GM19239 (cell line): ENCODE measurements at places on chromosomes 5 and 9.

DNA sequence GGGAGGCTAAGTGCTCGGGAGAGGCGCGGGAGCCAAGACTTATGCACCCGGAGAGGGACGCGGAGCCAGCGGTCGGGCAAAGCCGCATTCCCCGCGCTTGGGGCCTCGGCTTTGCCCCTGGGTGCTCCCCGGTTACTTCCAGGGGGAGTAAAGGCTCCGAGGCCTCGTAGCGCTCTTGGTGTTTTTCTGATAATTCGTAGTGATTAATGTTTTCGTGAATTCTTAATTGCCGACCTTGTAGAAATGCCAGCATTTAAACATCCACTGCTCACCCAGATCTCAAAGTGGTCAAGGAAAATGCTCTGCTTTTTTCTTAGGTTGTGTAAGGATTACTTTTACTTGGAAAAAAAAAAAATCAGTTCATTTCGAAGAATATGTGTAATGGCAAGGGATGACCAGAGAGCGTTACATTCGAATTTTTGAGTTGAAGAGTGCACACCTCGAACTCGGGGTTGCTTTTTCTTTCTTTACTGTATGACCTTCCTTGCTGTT lies 654 bp upstream of the TUT7 start:
- DNase-seq, result no peak

- DNase-seq, result no peak
Measured at GRCh38 chr5:159602434-159602833, 272.1 kb upstream of the IL12B start.

DNA sequence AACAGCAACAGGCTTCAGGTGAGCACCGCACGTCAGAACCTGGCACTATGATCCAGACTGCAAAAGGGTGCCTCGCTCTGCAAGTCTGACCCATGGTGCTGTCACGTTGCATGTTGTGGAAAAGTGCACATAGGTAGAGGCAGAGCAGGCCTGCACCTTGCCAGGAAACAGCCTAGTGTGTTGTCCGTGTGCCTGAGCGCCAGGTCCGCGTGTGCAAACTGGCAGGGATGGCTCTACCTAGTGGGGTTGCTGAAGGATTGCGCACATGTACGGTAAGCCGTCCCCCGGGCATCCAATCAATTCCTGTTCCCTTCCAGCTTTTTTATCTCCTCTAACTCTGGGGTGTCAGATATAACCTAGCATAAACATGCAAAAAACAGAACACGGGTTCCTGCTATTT lies 219.5 kb downstream of the NXNL2 start:
- no peak for DNase-seq

- no peak for DNase-seq
Measured at GRCh38 chr9:85639675-85640186, 102.0 kb downstream of the AGTPBP1 start.

- no peak for DNase-seq
Measured at GRCh38 chr5:44454002-44454401, 64.8 kb upstream of the FGF10 start.

DNA sequence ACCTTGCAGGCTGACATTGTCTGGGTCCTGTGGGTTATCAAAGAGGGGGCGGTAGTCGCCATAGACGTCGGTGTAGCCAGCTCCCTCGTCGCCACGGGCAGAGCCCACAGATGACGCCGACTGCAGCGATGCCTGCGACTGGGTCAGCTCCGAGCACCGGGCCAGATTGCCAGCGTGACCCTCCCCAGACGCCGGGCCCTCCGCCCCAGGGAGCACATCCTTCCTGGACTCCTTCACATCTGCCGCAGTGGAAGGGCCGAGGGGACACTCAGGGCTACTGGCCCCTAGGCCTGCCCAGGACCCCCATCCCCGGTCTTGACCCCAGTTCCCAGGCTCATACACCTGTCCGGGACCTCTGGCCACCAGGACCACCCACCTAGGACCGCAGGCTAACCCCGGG lies 13.9 kb downstream of the ABCA2 start:
- no peak for DNase-seq

DNA sequence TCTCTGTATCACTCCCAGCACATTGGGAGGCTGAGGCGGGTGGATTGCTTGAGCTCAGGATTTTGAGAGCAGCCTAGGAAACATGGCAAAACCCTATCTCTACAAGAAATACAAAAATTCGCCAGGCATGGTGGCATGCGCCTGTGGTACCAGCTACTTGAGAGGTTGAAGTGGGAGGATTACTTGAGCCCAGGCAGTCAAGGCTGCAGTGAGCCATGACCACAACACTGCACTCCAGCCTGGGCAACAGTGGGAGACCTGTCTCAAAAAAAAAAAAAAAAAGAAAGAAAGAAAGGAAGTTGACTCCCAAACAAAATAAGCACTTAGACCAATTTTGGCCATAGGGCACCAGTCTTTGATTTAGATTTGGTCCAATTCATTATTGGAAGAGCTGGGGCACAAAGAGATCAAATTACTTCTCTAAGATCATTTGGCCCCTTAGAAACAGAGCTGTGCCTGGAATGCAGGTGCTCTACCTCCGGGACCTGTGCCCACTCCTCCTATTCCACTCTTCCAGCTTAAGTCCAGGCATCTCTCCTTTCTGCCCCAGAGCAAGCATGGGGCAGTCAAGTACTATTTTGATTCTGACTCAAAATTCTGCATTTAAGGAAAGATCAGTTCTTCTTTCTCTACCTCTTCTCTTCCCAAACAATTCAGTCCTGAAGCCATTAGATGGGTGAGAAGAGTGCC lies 59.0 kb downstream of the ALDH7A1 start:
- DNase-seq, result no peak
